Stomach (tissue), 19 donors: ENCODE measurements at places on chromosomes 2 and 18. TPM values are rescaled to one million over a fixed set of nuclear protein-coding genes. Genes with fewer than 3 reads are reported as not detected.
A peak's percentile ranks its signal among the peaks of the same experiment; 100 is the strongest.

DNA sequence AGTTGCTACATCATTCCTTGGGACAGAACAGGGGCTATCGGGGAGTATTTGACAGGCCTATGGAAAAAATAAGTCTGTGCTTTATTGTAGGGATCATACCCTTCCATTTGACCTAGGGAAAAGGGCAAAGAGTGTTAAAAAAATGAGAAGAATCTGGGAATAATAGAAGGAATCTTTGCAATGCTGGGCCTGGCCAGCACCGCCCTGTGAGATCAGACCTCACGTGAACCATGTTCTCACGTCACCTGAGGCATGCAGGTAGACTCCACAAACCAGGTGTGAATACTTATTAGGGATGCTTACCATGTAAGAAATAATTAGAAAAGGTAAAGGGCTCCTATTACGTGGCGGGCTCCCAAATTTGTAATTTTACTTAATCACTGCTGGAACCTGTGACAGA is 177.5 kb upstream of the GATA6 start:
- H3K4me1 ChIP-seq, result peaks cover 31% of the 10 kb centered on the region
- peak overlapping the region; percentile 45 for H3K27ac ChIP-seq
- no peak overlapping the region for H3K4me3 ChIP-seq
- no peaks in the 10 kb centered on the region for H3K36me3 ChIP-seq
- peak; percentile 77 for DNase-seq

DNA sequence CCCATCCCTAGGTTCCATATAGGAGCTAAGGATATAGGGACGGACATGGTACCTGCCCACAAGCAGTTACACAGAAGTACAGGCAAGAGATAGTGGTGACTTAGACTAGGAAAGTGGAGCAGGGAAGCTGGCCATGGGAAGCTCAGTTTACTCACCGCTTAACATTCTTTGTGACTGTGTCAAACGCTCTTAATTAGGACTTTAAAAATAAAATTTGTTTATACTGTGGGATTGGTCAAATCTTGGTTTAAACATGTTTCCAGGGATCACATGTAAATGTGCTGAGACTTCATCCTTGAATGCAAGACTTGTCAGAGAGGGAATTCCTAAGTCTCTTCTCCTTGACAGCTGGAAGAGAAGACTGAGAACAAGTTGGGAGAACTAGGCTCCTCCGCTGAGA is 107.3 kb downstream of the MTCL1 start:
- no peak overlapping the region for H3K4me3 ChIP-seq
- H3K27ac ChIP-seq, result no peak overlapping the region
- peaks cover 5% of the 10 kb centered on the region for H3K36me3 ChIP-seq
- H3K27me3 ChIP-seq, result no peaks in the 10 kb centered on the region

GRCh38 chr18:79815657-79816056 is 17.9 kb downstream of the KCNG2 start:
- H3K27ac ChIP-seq, result no peak overlapping the region
- peaks cover 50% of the 10 kb centered on the region for H3K27me3 ChIP-seq
- H3K36me3 ChIP-seq, result no peaks in the 10 kb centered on the region
- no peak for DNase-seq

DNA sequence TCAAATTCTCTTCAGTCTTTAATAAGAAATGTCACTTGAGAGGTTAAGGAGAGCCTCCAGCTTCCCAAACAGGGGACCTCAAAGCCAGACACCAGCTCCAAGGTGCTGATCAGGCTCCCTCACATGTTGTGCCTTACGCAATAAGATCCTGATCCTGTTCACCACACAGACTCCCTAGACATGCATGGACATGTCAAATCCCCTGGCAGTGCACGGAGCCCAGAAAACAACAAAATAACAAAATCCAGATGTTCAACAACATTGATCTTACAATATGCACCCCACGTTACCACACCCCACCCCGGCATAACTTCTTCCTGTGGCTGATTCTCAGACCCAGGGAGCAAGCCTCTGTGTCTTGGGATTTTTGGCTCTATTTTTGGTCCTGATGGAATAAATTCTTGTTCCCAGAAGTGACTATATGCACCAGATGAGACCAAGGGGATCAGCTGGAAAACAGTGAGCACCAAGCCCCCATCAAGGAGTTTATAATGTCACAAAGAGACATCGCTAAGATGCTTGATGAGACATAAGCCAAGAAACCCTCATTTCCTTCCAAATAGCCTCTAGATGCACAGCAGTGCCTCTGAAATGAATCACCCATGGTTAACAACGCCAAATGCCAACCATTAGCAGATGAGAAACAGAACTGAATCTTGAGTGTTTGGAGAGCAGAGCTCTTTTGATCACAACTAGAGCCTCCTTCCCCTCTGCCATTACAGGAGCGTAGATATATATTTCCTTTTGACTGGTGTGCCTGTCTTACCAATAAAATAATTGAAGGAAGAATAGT is 198.2 kb downstream of the PRKCE start:
- no peak overlapping the region for H3K4me3 ChIP-seq
- peaks cover 16% of the 10 kb centered on the region for H3K36me3 ChIP-seq
- peaks cover 65% of the 10 kb centered on the region for H3K4me1 ChIP-seq
- peak; percentile 40 for DNase-seq
- no peak overlapping the region for H3K27ac ChIP-seq
- H3K27me3 ChIP-seq, result no peaks in the 10 kb centered on the region

DNA sequence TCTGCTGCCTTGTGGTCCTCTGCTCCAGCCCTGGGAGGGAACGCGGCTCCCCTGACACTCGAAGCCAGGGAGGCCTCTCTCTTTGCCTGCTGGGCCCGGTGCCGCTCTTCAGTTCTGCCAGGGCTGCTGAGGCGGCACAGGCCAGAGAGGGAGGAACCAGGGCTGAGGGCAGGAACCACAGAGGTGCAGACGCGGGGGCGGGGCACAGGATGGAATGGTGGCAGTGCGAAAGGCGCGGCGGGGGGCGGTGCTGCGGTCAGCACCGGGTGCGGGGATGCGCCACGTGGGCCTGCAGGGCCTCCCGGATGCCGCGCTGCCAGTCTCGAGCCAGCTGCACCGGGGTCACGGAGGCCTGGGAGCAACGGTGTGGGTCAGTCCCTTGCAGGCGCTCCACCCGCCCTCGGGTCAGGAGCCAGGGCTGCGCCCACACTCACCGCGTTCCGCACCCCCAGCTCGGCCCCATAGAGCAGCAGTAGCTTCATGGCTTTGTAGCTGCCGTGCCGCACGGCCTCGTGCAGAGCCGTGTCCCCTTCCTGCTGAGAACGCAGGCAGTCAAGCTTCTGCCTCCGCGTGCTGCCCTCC is 4.4 kb downstream of the ANKRD23 start:
- peak; percentile 82 for DNase-seq
- no peak overlapping the region for H3K27ac ChIP-seq
- H3K4me1 ChIP-seq, result peaks cover 17% of the 10 kb centered on the region

GRCh38 chr18:36294031-36294430 is 3.5 kb upstream of the FHOD3 start:
- no peak overlapping the region for H3K4me3 ChIP-seq
- H3K4me1 ChIP-seq, result peaks cover 21% of the 10 kb centered on the region
- no peak for DNase-seq
- H3K27me3 ChIP-seq, result peaks cover 44% of the 10 kb centered on the region

GRCh38 chr2:122478771-122479170 is 723.3 kb downstream of the TSN start:
- no peaks in the 10 kb centered on the region for H3K4me1 ChIP-seq
- no peaks in the 10 kb centered on the region for H3K27me3 ChIP-seq

DNA sequence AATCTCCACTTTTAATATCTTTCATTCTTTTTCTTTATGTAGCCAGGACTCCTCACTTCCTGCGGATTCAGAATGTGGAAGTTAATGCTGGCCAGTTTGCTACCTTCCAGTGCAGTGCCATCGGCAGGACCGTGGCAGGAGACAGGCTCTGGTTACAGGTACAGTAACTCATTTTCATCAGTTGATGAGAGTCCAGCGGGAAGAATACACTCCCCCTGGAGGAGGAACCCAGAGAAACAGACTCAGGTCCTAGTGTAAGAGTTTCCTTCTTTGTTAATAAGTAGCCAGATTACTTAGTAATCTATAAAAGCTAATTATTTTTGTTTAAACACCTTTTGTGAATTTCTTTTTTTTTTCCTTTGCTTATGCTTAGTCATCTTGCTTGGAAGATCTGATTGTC is 359.4 kb downstream of the PTPRM start:
- peak; percentile 67 for DNase-seq
- H3K27me3 ChIP-seq, result no peaks in the 10 kb centered on the region
- H3K27ac ChIP-seq, result no peak overlapping the region
- no peaks in the 10 kb centered on the region for H3K36me3 ChIP-seq
- peaks cover 45% of the 10 kb centered on the region for H3K4me1 ChIP-seq
- H3K4me3 ChIP-seq, result no peak overlapping the region

DNA sequence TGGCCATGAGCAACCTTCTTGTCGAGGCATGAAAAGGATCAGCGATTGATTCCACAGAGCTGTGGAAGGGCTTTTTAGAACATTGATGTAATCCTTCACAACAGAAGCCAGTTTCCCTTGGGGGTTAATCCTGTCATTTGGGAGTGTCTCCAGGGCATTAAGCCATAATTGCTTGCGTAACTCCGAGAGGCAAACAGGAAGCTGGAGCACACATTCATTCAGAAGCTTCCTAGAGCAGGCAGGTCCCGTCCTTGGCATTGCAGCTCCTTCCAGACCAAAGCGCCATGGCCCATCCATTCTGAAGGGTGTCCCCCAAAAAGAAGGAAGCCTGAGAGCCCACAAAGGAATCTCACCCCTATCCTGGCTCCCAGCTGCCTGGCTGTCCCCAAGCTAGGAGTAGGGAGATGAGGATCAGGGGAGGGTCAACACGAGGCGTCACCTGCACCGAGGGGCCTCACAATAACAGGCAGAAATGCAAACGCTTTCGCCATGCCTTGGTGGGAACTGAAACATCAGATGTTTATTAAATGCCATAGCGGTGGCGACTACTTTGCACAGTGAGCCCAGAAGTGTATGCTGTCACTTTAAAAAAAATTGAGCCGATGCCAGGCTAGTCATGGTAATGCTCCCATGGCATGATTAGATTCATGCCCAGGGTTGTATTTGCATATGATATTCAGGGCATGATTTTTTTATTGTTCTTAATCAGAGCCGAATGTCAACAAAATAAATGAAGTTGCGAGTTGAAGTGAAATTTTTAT is 339.4 kb downstream of the BCL11A start:
- H3K4me1 ChIP-seq, result peaks cover 12% of the 10 kb centered on the region
- DNase-seq, result peak; percentile 78
- H3K27me3 ChIP-seq, result no peaks in the 10 kb centered on the region
- H3K36me3 ChIP-seq, result no peaks in the 10 kb centered on the region

- DNase-seq, result no peak
- peak overlapping the region; percentile 16 for H3K27ac ChIP-seq
- H3K4me1 ChIP-seq, result peaks cover 6% of the 10 kb centered on the region
- H3K4me3 ChIP-seq, result no peak overlapping the region
- no peaks in the 10 kb centered on the region for H3K27me3 ChIP-seq
These were observed 76.2 kb downstream of the NPAS2 start for GRCh38 chr2:100895934-100896685.

GRCh38 chr18:47992976-47993375 is 62.5 kb upstream of the SMAD2 start:
- no peak overlapping the region for H3K27ac ChIP-seq
- no peaks in the 10 kb centered on the region for H3K36me3 ChIP-seq
- no peak for DNase-seq
- H3K27me3 ChIP-seq, result no peaks in the 10 kb centered on the region
- H3K4me1 ChIP-seq, result no peaks in the 10 kb centered on the region
- H3K4me3 ChIP-seq, result no peak overlapping the region

GREB1 gene
- total RNA-seq, result 13.9 TPM

POTEI gene
- total RNA-seq, result 22.3 TPM

LRRTM4 gene
- 2.2 TPM for total RNA-seq

RGPD6 gene
- 39.1 TPM for total RNA-seq

FKBP1B gene
- 13.6 TPM for total RNA-seq
